ENCODE measurements at places on chromosomes 16 and 17.

- DNase-seq: no peak
These were observed 49.3 kb downstream of the ABCC12 start for GRCh38 chr16:48106446-48106845.

- no peak for DNase-seq
These were observed 22.8 kb upstream of the PHKG2 start for GRCh38 chr16:30725418-30725792.

- DNase-seq: no peak
These were observed 74.7 kb downstream of the WIPI1 start for GRCh38 chr17:68382582-68383085.

DNA sequence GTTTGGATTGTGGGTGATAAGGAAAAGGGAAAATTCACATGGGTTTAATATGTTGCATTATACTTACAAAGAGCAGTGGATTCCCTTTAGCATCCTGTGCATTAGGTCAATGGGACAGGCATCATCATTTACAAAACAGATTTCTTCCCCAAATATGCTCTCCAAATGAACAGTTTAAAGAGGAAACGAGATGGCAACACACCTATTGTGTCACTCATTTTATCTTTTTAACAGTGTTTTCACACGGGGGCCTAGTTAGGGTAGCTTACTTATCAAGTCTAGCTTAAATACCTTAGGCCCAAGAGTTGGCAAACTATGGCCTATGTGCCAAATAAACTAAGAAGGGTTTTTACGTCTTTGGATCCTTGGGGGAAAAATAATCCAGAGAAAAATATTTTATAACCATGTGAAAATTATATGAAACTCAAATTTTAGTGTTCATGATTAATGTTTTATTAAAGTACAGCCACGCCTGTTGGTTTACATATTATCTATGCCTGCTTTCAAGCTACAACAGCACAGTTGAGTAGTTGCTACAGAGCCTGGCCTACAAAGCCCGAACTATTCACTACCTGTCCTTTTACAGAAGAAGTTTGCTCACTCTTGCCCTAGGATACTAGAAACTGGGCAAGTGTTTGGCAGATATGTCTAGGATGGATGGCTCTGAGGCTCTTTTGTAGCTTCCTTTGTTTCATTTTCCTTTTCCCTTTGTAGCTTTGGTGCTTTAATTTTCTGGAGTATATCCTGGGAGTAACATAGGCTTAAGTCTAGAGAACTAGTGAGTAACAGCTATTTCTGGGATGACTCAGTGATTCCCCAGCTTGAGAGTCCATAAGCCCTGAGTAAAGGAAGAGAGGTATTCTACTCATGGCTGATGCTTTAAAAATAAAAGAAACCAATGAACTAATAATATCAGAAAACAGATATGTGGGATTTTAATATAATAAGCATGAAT is 12.4 kb downstream of the NUP93 start:
- peak; percentile 47 for DNase-seq

DNA sequence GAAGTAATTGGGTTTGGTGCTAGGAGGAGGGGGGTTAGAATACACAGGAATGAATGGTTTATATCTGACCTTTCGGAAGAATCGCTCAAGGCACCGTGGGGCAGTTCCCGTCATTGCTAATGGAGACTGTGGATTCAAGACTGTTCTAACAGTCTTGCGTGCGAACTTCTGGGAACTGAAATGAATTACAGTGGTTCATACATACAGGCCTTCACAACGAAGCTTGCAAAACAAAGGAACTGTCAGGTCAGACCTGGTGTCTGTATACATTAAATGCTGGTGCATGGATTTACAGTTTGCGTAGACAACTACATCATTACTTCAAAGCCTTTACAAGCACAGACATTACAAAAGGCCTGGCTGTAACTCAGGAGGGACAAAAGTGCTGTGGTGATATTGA is 983.9 kb downstream of the CDH11 start:
- DNase-seq: no peak

DNA sequence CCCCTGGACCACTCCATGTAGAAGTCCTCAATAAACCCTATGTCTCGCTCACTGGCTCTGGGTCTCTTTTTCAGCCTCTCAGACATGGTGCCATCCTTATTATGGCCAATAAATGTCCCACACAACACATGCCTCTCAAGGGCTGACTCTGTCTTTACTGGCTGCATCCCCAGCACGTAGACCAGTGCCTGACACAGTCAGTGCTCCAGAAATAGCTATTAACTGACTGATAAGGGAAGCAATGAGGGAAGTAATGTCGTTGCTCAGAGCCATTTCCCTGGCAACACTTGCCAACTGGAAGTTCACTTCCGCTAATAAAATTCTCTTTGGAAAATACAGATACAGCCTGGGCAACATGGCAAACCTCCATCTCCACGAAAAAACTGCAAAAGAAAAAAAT is 19.1 kb upstream of the APOH start:
- no peak for DNase-seq

DNA sequence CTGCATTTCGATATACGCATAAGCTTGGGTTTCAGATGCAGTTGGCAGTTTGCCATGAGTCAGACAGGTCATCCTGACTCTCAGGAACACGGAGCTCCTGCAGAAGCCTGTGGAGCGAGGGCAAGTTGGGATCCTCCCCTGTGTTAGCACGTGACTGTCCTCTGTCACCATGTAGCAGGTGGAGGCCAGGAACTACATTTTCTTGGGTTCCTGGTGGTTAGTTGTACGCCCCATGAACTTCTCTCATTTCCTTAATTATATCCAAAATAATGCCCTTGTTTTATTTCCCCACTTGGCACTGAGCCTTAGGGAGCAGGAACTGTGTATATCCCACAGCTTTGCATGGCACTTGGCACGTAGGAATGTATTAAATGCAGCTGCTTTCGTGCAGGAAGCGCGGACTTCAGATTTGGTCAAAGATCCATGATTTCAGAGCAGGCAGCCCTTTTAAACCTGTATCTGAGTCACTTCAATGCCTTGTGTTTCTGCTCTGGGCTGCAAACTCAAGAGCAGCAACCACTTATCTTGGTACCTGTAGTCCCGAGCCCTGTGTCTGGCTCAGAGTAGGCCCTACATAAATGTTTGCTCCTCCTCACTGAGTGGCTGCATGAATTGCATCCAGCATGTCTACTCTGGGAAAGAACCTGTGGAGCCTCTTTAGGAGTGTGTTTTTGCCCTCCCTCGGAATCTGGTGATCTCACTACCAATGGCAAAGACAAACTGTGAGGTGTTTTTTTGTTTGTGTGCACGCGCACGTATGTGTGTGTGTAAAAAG is 428.4 kb downstream of the MAF start:
- DNase-seq: no peak

DNA sequence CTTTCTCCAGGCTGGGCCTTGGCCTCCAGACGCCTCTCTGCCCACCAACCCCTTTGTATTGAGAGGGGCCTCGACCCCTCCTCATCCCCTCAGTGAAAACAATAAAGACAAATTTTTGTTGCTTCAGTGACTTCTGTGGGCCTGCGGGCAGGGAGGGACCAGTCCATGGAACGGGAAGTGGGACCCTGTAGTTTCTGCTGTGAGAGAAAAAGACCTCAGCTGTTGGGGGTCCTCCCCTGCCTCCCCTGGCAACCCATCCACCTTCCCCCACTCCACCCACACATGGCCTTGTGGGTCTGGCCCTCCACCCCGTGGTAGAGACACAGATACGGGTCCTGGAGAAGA is 3.5 kb downstream of the PPY start:
- DNase-seq: no peak

- DNase-seq: peak; percentile 50
These were observed at the start of gene ZNF747 for GRCh38 chr16:30534368-30535105. Gene ZNF747 (minus strand): TSS chr16:30534858. CDS start chr16:30534679, 179 bp downstream.

- no peak for DNase-seq
These were observed 27.5 kb downstream of the TRPV2 start for GRCh38 chr17:16442594-16443510.

All from fibroblast of skin of left biceps (primary cell).